Stimulated activated CD4-positive, alpha-beta T cell treated with anti-CD3 and anti-CD28 coated beads, Interleukin-1b, Interleukin-23, amount 100 ng/mL, for 1 hour (primary cell): ENCODE measurements at places on chromosomes 16 and 17.
A peak's percentile ranks its signal among the peaks of the same experiment; 100 is the strongest.

DNA sequence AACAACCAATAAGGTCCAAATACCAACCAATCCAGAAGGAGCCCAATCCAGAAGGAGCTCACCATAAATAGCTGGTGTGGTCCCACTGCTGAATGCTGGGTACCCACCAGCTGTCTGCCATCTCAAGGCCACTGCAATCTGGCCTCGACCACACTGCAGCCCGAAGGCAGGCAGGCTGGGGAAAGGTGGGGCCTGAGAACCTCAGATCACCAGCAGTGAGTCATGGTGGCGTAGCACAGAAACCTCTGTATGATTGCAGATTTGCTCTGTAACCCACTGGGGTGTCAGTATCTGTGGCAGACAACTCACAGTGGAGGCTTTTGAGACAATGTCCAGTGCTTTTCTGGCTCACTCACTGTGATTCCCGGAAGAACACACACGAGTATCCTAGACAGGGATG, 14.7 kb upstream of the CMTR2 start:
- no peak for DNase-seq

- DNase-seq: no peak
Observed at GRCh38 chr16:51353055-51353454, 202.0 kb upstream of the SALL1 start.

DNA sequence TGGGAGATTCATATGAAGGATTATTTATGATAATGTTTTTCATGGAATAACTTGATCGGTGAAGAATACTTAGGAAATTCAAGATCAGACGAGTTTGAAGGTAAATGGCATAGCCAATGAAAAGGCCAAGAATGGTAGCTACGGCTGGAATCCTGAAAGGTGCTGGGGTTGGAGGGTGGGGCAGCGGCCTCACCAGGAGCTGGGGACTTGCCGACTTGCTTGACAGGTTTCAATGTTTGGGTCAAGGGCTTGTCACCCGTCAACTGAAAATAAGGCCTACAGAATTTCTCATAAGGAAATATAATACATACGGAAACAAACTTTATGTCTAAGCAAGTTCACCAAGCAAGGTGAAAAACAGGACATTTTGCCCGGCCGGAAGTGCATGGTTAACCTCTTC, 9.9 kb downstream of the CRYM start:
- DNase-seq: no peak

GRCh38 chr16:49824593-49824992, 31.3 kb downstream of the ZNF423 start:
- no peak for DNase-seq

DNA sequence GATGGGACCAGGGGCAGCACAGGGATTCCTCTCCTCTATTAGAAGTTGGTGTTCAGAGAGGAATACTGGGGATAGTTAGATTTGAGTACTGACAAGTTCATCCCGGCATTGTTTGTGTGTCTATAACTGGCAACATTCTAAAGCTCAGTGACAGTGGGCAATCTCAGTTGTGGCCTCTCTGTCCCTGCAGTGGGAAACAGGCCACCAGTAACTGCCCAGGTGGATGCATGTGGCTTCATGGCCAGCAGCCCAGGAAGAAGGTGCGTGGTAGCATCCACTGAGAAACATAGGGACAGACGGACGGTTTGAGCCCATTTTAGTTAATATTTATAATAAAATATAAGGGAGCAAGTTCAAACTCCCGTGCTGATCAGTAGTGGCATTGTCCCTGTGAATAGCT, 51.5 kb downstream of the B9D1 start:
- DNase-seq: no peak

- DNase-seq: no peak
Observed at GRCh38 chr17:79849953-79850352, 10.7 kb upstream of the CBX4 start.

- no peak for DNase-seq
Observed at GRCh38 chr17:61132524-61132923, 267.1 kb upstream of the TBX2 start.

- peak; percentile 9 for DNase-seq
Observed at GRCh38 chr16:15427648-15428239, 6.6 kb upstream of the BMERB1 start.

- no peak for DNase-seq
Observed at GRCh38 chr16:20906341-20907255, 6.0 kb downstream of the LYRM1 start.

DNA sequence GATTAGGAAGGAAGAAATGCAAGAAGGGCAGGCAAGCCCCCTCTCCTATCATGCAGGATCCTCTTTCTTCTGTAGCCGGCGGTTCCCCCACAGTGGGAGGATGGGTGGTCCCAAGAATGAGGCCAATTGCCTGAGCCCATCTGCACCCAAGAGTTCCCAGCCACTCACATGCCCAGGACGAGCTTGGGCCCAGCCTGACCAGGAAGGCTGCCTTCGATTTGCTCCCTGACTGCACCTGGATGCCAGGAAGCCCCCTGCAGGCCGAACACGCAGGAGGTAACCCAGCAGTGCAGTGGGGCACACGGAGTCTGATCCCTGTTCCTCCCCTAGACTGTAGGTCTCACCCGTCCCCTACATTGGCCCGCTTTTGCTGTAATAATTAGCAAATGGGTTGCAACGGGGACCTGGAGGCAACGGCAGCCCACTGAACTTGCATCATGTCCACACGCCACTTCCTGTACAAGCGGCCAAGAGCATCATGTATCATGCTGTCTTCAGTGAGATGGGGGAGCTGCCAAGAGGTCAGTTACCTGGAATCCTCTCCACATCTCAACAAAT, 67.5 kb downstream of the AMFR start:
- no peak for DNase-seq

DNA sequence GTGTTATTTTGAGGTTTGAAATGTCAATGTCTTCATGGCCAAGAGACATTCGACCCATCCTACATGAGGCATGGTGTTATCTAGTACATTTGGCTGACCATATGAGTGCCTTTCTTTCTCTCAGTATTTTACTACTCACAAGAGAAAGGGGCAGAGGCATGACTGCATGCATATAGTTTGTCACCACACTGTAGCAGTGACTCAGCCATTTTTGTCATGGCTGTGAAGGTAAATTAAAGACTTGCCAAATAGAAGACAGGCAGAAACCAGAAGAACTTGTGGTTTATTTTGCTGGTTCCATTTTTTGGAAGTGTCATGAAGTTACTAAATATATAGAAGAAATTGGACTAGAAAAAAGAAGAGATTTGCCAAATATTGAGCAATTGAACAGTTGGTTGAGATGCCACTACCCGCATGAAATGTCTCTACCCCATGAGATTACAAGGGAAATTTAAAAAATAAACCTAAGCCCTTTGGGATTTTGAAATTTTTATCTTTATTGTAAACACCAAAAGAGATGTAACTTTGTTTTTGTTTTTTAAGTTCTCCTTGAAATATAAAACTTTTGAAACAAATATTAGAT, 170.3 kb downstream of the CHD9 start:
- no peak for DNase-seq

- DNase-seq: no peak
Observed at GRCh38 chr17:64095144-64095882, 34.6 kb downstream of the ERN1 start.

DNA sequence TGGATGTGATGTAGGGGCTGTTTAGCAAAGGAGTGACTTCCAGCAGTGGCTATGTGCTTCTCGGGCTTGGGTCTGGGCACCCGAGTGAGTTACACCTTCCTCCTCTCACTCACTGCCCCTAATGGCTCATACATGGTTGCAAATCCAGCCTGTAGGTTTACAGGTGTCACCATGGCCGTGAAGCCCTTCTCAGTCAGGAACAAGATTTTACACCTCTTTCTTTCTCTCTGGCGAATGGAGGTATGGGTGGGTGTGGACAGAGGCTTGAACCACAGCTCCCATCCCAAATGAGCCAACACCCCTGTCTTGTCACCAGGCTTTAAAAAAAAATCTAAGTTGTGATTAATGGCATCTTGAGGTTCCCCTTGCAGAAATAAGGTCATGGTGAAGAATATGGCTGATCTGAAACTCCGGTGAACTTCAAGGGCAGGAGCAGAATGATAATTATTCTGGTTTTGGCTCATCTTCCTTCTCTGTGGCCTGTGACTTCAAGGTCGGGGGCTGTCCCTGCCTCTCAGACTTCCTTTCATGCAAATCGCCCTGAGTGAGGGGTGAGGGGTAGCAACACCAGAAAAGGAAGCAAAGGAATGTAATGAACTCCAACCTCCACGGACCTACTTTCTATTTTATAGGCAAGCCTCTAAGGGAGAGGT, 331.2 kb downstream of the MAF start:
- DNase-seq: no peak
